ENCODE measurements at places on chromosomes 11 and 22.

DNA sequence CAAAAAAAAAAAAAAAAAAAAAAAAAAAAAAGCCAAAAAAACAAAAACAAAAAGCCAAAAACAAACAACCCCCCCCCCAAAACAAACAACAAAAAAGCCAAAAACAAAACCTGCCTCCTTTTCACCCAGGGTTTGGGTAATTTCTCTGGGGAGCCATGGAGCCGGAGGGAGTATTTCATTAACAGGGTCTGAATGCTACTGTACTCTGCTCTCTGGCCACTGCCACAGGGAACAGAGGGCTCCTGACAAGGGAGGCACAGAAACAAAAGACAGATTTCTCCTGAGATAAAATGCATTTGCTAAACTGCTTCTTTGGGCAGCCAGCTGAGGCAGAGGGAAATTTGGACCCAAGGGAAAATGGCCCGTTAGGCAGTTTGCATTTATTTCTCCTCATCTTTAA lies 266.0 kb upstream of the SYN3 start:
- no peak for DNase-seq

- DNase-seq: no peak
Observed at GRCh38 chr11:69035946-69036340, 12.8 kb upstream of the TPCN2 start.

GRCh38 chr11:14288189-14288935 lies 70.6 kb downstream of the RRAS2 start:
- no peak for DNase-seq

DNA sequence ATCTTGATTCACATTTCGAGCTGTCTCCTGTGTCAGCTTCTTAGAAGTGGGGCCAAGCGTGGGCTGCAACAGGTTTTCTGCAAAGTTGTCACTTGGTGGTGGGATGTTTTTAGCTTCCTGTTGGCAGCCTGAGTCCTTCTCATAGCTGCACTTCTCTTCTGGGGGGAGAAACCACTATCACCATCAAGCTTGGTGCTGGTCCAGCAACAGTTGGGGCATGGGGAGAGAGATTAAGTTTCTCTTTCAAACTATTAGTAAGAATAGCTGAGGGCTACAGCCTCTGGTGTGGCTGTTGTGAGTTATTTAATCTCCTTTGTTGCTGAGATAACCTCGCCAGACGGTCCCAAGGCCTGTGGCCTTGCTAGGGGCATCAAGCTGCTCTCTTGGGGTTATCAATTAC lies 123.3 kb upstream of the CRYBB3 start:
- no peak for DNase-seq

DNA sequence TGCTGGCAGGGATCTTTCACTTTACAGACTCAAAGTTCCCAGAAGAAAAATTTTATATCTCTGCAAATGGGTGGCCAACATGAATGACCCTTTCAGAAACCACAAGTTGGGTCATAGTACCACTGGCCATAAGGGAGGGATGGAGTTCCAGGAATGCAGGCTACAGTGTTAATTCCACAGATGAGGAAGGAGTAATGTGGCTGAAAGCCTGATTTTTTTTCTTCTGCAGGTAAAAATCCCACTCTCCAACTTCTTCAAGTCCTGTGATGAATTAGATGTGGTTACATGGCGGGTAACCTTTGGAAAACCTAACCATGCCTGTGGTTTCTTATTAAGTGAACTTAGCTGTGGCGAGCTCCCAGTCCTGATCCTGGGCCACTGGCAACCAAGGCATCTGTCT lies 103.2 kb downstream of the SLC1A2 start:
- no peak for DNase-seq

DNA sequence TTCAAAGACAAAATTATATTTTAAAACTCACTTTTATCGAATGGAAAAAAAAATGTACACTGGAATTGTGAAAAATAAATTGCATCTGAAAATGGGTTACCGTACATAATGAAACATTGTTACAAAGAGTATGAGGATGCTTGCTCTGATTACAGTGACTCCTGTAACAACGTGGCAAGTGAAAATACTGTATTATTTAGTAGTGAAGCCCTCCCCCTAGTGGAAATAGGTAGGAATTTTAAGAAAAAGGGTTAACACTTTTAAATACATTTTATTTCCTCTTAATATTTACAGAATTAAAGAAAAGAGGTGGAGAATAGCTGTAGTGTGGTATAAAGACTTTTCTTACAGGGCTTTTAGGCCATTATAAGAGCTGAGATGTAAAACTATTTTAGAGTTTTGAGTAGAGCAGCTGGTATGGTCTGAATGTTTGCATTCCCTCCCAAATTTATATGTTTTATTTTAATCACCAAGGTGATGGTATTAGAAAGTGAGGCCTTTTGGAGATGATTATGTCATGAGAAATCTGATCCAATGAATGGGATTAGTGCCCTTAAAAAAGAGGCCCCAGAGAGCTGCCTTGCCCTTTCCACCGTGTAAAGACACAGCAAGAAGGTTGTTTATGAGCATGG lies 25.2 kb downstream of the FAM76B start:
- DNase-seq: peak; percentile 65

GRCh38 chr11:1736447-1736992 lies 13.9 kb downstream of the IFITM10 start:
- DNase-seq: no peak

Data from NCI-H2081 (cell line).